ENCODE measurements at places on chromosomes 6 and 20. TPM values are rescaled to one million over a fixed set of nuclear protein-coding genes. Genes with fewer than 3 reads are reported as not detected.

Gene MYB
- 2.4 TPM for polyA plus RNA-seq

Gene WFDC8
- not detected for polyA plus RNA-seq

Gene SH3BGRL2
- 9.0 TPM for polyA plus RNA-seq

Gene C20orf202
- 0.56 TPM for polyA plus RNA-seq

Gene NT5DC1
- polyA plus RNA-seq = not detected

Gene SRMS
- polyA plus RNA-seq = not detected

Gene ARMH2
- not detected for polyA plus RNA-seq

Gene NEU1
- 15.9 TPM for polyA plus RNA-seq
